ENCODE measurements at places on chromosomes 6 and 20.
A peak's percentile ranks its signal among the peaks of the same experiment; 100 is the strongest.

GRCh38 chr20:44032583-44033331 is 118.1 kb downstream of the TOX2 start:
- DNase-seq, result no peak

- DNase-seq, result no peak
Measured at GRCh38 chr6:133241086-133241900, at the start of gene EYA4. TSS of gene EYA4 (plus strand) at chr6:133241357. CDS start at chr6:133274781, 33,424 bp downstream.

DNA sequence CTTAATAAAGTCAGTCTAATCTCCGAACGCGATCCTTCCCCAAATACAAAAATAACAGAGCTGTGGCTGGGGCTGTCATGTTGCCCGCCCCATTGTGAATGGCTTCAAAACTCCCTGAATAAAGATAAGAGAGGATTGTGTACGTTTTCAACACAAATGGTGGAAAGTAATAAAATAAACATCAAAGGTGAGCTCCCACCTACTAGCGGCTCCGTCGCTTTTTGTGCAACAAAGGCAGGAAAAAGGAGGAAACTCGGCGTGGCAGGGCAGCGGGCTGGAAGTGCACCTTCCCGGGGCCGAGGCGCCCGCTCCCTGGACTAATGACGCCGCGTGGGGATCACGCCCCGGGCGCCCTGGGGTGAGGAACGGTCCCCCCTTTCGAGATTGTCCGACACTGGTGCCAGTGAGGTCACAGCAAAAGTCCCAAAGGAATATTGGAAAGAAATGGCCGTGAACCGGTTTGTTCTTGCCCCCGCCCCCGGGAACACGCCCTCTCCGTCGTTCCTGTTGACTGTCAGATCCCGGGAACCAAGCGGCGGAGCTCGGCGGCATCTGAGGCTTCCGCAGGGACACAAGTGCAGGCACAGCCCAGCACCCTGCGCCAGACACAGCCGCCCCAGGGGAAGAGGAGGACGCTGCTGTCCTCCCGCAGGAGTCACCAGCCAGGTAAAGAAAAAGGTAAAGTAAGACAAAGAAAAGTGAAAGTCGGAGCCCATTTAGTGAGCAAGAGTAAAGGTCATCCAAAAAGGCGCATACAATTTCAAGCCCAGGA is 1.1 kb upstream of the FOXQ1 start:
- DNase-seq, result no peak

GRCh38 chr6:53869964-53870363 is 75.2 kb downstream of the LRRC1 start:
- DNase-seq, result no peak

DNA sequence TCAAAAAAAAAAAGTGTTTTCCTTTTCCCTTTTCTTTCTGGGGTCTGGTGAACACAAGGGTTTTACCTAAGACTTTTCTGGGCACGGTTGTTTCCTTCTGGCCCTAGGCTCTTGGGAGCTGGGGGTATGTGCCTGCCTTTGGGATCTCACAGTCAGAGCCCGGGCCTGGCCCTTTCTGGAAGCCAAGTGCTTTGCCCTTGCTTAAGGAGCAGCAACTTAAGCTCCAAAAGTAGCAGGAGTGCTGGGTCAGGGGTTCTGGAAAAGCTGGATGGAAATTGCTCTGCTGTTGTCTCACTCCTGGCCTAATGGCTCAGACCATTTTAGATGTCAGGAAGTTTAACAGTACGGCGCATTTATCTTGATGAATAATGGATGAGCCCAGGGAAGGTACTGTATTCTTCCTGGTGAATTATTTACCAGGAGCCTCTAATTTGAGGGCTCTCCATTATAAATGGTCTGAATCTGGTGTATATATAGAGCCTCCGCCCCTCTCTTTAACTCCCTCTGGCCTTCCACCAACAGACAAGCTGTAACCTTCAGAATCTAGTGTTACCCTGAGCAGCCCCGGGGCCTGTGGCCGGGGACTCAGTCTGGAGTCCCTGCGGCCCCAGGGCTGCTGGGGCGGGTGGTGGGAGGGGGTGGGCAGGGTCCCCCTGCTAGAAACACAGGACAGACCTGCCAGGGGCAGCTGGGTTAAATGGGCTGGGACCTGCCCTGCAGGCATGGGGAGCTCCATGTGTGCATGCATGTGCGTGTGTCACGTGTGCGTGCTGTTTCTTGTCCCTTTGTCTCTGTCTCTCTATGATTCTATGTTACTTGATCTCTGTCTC is 37.5 kb downstream of the PTK7 start:
- DNase-seq, result no peak

- peak; percentile 34 for DNase-seq
Measured at GRCh38 chr6:68638230-68638900, 3.3 kb downstream of the ADGRB3 start.

GRCh38 chr20:46396052-46396740 is 10.2 kb downstream of the ELMO2 start:
- no peak for DNase-seq

DNA sequence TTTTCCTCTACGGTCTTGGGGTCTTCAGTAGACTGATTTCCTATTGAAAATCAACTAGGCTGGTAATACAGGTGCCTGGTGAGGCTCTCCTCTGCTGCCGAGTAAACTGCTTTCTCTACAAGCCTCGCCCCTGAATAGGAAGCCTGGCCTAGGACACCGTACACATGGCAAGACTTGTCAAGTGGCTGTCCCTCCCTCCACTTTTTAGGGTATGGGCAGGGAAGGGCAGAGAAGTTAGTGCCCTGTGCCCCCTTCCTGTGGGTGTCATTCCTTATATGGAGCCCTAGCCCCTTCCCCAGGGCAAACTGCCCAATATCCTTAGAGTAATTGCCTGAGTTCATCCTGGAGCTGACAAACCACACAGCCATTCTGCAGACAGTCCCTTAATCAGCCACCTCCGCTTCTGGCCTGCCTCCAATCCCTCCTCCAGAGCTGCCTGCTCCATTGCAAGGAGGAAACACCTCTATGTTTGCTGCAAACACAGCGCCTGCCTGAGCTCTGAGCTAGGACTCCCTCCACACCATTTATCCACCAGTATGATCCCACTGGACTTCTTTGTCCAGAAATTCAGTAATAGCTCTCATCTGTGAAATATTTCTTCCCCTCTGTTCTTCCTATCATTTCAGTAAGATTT is 93.1 kb downstream of the CHD6 start:
- no peak for DNase-seq

DNA sequence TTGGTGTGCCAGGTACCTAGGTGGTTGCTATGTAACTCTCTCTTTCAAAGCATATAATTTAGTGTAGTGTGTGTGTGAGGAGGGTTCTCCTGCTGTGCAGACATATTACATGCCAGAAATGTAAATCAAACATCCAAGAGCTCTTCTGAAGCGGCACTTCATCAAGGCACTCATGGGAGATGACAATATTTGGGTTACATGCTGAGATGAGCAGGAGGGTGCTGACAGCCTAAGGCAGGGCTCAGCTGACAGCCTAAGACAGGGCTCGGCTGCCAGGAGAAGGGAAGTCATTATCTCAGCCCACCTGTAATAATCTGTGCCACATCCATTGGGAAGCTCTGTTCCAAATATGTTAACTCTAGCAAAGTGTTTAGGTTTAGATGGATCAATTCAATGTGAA is 39.1 kb downstream of the ADGRF5 start:
- no peak for DNase-seq

GRCh38 chr20:62367633-62368391 is 700 bp upstream of the LAMA5 start:
- DNase-seq, result peak; percentile 44

DNA sequence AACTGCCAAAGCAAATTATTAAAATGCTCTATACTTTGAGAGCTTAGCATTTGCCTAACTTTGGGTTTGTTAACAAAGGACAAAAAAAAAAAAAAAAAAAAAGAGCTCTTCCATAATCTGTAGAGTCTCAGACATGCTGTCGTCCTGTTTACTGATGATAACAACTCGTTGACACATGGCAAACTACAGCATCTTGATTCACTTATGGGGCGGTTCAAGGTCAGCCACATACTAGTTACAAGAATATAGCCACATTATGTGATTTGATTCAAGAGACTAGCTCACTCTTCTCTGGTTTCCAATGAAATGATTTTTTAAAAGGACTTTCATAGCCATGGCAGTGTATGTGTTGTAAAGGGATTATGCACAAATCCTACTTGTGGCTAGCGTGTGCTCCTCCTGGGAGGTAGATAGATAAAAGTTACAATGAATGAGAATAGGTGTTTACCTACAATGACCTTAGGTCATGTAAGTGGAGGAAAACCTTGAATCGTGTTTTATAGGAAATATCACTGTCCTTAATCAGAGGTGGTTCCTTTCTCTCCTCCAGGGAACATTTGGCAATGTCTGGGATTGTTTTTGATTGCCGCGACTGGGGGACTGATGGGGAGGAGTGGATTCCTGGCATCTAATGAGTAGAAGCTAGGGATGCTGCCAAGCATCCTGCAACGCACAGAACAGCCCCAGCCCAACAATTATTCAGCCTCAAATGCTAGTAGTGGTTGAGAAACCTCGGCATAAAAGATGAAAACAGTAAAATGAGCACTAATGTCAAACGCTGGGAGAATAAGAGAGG is 969.2 kb upstream of the SLC35B3 start:
- DNase-seq, result peak; percentile 50

DNA sequence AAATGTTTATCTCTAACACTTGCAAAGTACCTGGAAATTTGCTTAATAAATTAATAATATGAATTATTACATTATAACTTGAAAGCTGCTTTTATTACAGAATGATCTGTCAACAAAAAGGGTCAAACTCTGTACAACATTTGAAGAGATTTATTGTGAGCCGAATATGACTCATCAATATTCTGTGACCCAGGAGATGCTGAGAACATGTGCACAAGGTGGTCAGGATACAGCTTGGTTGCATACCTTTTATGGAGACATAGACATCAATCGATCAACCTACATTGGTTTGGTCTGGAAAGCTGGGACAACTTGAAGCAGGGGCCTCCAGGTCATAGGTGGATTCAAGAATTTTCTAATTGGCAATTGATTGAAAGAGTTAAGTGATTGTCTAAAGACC is 79.0 kb downstream of the RNASET2 start:
- no peak for DNase-seq

DNA sequence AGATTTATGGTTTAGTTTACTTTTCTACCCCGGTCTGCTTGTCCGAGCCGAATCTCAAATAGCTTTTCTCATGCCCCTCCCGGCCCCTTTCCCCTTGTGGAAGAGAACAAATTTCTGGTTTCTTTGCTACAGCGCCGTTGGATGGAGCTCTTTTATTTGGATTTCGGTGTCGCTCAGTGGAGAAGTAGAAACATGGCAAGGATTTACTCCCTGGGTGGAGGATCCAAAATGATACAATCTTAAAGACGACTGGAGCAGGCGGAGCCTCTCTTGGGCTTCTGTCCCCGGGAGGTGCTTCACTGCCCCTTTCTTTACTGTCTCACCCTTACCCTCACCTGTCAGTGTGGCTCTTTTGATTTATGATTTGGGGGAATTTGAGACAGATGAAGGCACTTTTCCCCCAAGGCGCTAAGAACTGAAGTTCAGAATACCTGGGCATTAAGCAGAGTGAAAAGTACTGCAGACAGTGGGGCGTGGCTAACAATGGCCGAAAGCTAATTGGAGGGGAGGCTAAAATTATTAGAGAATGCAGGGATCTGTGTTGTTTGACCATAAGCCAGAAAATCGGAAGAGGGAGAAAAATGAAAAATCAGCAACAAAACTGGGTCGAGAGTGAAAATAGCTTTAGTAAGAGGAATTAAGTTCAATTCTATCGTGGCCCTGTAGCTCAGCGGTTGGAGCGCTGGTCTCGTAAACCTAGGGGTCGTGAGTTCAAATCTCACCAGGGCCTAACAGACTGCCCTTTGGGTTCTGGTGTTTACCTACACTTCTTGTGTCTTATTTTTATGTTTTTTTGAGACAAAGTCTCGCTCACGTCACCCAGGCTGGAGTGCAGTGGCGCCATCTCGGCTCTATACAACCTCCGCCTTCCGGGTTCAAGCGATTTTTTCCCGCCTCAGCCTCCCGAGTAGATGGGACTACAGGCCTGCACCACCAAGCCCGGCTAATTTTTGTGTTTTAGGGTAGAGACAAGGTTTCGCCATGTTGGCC is 145.1 kb upstream of the ZNF184 start:
- no peak for DNase-seq

DNA sequence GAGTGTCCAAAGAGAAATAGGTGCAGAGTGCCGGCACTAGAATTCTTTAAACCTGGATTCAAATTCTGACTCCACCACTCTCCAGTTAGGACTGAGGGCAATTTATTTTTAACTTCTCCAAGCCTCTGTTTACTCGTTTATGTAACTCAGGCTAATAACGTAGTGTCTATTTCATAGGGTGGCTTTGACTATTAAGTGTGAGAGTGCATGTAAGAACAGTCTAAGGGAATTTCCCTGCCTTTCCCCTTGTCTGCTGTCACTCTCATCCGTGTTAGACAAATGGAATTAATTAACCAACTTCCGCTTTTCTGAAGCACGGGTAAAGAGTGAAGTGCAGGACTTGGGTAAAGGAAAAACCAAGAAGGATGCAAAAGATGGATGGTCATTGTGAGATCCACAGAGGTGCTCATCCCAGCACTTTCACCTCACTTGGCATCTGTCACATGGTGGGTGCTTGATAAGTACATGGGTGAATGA is 4.1 kb upstream of the ZKSCAN8 start:
- no peak for DNase-seq

- peak; percentile 26 for DNase-seq
Measured at GRCh38 chr6:108113557-108114519, 39.3 kb upstream of the OSTM1 start.

- no peak for DNase-seq
Measured at GRCh38 chr6:117849087-117849486, 58.0 kb upstream of the SLC35F1 start.

DNA sequence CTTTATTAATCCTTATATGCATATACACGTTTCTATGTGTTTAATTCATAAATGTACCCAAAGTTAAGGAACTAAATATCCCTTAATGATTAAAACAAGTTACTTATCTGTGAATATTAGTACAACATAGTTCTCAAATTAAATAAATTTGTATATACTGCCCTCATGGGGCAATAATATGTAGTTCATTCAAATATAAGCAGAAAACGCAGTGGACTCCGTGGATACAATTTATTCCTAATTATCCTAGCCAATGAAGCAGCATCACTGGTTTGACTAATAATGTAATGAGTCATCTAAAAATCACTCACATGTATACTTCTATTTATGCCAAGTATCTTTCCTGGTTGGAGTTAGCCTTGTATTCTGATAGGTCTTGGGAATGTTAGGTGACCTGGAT is 111.6 kb downstream of the TBC1D32 start:
- DNase-seq, result no peak

DNA sequence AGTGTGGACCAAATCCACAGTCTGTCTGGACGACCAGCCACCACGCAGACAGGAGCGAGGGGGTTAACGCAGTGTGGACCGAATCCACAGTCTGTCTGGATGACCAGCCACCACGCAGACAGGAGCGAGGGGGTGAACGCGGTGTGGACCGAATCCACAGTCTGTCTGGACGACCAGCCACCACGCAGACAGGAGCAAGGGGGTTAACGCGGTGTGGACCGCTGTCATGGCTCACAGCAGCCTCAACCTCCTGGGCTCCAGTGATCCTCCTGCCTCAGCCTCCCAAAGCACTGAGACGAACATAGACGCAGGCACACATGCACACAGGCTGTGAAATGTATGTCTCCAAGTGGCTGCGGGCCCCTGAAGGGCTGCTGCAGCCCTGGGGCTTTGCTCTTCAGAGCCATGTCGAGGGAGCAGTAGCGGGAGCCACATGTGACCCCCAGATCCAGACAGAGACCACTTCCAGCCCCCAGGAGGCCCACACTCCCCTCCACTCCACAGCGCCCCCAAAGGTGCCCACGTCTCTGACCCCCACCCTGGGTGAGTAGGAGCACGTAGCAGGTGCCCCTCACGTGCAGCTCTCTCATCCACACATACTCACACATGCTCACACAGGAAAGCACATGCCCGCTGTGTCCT is 98.1 kb downstream of the YTHDF1 start:
- DNase-seq, result no peak

Measured in NCI-H1694 treated with DMSO at 0.1 percent for 48 hours (cell line).